ENCODE measurements at places on chromosomes 5 and 9. TPM values are rescaled to one million over a fixed set of nuclear protein-coding genes. Genes with fewer than 3 reads are reported as not detected.

DNA sequence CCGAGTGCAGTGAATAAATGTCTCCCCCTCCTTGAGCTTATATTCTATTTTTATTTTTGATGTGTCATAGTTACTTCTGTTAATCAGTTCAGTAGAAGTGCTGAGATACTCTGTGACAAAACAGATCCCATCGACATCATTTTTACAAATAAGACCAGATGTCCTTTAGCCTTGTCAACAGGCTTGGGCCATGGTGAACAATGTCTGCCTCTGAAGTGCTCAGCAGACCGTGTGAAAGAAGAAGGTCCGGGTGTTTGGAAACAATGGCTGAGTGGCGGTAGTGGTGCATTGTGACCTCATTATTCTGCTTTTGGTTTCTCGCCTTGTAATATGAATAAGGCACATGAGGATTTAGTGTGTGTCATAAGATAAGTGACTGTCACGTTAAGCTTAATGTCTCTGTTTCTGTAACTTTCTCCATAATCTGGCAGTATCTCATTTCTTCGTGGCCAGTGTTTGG, 71.2 kb downstream of the SYK start:
- DNase-seq = no peak

- no peak for DNase-seq
Measured at GRCh38 chr5:8954801-8955200, 591.1 kb downstream of the SEMA5A start.

DNA sequence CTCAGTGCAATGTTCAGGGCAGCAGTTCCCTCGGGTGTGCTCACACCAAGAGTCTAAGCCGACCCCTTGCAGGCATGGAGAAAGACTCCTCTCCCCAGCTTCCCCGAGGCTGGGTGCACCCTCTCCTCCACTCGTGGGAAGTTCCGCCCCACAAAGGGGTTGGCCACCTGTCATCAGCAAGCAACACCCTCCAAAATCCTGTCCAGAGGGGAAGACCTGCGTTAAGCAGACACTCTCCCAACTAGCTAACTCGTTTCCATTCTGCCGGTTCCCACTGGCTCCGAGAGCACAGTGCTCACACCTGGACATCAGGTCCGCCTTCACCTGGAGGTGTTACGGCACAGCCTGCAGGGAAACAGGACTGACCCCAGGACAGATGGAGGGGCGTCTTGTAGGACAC, 117.9 kb upstream of the IRX4 start:
- DNase-seq = no peak

- no peak for DNase-seq
Measured at GRCh38 chr9:12882430-12882829, 107.6 kb downstream of the LURAP1L start.

DNA sequence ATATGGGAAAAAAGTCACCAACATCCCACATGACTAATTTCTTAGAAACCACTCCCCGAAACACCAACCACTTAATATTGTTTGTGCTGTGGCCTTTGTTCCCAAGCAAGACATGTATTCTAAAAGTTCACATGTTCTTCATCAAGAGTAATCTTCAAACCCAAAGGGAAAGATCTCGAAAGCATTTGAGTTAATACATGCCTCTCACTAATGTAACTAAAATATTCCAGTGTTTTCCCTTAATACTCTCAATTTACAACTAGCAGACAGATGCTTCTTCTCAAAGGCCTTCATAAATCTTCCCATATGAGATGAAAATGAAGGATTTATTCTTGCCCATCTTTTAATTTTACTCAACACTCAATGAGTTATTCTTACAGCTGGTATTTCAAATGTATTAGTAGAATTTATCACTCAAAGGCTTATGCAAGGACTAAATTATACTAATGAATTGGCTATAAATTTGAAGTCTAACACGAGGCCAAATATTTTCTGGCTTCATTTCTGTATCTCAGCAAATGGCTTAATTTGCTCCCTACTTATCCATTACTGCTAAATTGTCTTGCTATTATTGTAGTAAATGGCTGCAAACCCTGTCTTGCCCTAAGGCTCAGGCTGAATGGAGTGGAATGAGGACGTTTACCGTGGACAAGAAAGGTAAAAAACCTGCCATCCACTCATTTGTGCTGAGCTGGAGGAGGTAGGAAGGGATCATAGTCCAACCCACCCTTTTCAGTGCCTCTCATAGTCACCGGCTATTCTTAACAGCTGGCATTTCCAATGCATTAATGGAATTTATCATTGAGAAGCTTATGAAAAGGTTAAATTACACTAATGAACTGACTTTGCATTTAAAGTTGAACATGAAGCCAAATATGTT, 474.4 kb downstream of the RASEF start:
- no peak for DNase-seq

DNA sequence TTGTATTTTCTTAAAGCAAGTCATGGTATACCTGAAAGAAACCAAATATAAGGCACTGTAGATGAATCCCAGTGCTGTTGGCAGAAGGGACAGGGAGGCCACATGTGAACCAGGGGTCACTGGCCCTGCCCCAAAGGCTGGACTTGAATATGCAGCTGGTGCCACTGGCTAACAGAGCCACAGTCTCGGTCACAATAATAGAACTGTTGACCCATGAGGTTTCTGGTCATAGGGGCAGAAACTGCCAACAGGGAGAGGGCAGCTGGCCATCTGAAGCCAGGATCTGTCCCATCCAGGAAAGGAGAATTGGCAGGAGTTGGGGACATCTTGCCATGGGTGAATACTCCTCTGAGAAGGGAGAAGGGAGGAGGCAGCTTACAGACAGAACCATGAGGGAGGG, 31.9 kb downstream of the PALM2AKAP2 start:
- no peak for DNase-seq

DNA sequence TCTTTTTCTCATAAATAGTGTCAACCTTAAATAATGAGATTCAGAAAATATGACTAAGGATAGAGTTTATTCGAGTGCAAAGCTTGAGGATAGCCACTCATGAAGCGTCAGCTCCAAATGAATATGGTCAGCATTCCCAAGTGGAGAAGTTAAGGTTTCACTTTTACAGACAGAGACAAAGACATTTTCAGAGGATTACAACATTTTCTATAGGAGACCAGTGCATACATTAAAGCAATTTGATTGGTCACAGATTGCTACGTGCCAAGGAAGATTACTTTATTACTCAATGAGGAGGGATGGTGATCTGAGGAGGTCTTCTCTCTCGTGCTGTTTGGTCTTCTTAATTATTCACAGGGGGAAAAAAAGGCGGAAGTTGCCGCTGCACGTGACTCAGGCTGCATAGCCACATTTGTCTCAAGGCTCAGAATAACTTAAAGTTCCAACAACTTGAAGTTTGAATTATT, 60.1 kb upstream of the SPATA31C2 start:
- no peak for DNase-seq

DNA sequence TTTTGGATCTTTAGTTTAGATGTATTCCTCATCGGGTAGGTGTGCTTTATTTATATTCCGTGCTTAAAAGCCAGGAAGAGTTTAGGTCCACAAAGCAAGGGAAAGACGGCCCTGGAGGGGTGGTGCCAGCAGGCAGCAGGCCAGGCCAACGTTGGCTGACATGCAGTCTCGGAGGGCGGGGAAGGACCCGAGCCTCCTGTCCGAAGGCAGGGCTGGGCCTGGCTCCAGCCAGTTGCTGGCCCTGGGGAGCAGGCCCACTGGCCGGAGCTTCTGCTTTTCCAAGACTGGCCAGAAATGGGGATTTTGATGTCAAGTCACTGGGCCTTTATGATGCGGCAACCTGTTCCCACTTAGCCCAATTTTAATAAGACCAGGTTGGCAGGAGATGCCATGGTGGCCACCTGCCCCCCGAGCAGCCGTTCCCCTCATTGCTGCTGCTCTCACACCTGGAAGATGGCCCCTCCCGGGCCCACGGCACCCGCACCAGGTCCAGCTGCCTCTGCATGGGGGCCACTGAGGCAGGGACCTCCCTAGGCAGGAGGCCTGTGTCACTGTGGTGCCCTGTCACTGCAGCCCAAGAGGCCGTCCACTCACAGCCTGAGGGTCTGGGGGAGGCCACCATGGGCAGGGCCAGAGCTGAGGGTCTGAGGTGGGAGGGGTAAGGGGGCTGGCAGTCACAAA, 23.2 kb downstream of the LPCAT1 start:
- DNase-seq = no peak

DNA sequence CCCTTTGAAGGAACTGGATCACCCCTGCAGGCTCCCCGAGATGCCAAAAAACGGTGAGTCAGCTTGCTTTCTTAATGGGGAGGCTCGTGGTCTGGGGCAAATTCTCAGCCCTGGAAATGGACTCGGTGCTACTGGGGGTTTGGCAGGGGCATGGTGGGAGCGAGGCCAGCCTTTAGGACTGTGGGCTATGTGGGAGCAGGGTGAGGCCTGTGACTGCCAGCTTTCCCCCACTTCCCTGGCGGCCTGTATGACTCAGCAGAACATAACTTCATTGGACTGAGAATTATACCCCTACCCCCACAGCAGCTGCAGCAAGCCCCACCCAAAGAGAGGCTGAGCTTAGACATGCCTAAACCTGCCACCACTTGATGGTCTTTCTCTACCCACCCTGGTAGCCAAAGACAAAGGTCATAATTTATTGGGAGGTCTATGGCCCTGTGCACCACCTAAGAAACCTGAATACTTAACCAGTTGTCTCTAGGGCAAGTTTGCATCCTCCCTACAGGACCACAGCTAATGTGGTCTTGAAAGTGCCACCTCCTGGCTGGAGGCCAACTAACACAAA, 325.3 kb downstream of the TLE1 start:
- DNase-seq = no peak

Gene NDOR1
- 3.2 TPM for total RNA-seq

Gene CYFIP2
- 48.1 TPM for total RNA-seq

Gene TPRN
- total RNA-seq = 9.2 TPM

Gene IPPK
- total RNA-seq = 12.7 TPM

Gene TMEM171
- 0.20 TPM for total RNA-seq
